ENCODE measurements at places on chromosomes 5 and 9.

DNA sequence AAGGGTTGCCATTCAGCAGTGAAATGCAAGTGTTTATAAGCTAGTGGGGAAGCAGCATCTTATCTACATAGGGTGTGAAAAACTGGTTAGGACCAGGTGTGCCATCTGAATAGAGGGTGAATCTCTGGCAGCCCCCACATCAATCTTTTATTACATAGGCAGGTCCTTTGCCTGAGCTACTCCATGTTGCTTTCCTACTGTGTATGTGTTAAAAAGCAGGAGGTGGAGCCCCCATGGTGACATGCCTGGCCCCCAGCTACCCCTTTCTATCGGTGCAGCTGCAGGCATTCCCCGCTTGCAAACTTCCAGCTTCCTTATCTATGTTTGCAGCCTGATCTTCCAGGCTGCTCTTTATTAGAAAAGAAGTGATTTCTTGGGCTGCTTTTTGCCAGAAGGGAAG, 353.5 kb downstream of the SPATA31D1 start:
- no peaks in the 10 kb centered on the region for H3K4me1 ChIP-seq
- H3K36me3 ChIP-seq, result no peaks in the 10 kb centered on the region
- no peak for DNase-seq
- no peak overlapping the region for H3K27ac ChIP-seq

GRCh38 chr5:150529555-150529954, 21.6 kb downstream of the NDST1 start:
- peaks cover 4% of the 10 kb centered on the region for H3K4me1 ChIP-seq
- H3K27me3 ChIP-seq, result no peaks in the 10 kb centered on the region
- H3K36me3 ChIP-seq, result peaks cover 34% of the 10 kb centered on the region
- DNase-seq, result no peak
- no peak overlapping the region for H3K4me3 ChIP-seq

DNA sequence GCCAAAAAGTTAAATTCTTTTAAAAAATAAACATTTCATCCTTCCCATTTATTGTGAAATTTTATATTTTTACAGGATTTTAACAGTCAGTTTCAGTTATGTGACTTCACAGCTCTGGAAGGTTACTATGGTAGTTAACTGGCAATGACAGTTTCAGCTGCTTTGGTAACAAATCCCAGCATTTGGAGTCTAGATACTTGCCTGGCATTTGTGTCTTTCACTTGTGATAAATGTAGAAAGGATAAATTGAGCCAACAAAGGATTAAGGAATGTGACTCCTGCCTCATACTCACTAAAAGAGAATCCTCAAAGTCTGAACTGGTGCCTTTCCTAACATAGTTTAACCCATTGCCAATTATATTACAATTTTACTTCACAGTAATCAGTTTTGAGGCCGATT, 315.5 kb downstream of the FER start:
- no peaks in the 10 kb centered on the region for H3K4me1 ChIP-seq
- no peak overlapping the region for H3K27ac ChIP-seq
- no peaks in the 10 kb centered on the region for H3K36me3 ChIP-seq

DNA sequence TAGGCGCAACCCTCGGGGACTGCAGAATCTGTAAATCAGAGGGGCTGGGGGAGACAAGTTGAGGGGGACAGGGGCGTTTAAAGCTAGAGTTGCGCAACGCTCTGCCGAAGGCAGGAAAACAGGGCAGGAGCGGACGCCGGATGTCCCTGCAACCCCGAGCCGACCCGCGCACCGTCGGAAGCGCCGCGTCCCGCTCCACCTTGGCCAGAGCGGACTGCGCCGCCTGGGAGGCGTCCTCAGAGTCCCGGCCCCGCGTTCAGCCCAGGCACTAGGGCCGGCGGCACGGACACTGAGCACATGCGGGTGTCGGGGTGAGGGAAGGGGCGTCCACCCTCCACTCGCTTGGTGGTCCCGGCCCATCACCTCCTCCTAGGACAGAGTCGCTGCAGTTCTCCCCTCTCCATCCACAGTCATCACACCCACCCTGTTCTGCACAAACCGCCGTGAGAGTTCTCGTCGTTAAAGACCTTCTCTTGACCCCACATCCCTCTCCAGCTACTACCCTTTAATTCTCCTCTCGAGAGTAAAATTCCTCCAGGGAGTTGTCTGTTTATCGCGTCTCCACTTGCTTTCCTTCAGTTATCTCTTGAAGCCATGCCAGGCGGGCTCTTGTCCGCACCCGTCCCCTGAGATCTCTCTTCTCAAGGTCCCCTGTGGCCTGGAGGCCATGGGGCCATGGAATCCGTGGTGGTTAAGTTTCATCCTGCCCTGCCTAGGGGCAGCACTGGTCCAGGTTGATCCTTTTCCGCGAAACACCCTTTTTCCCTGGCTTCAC, 796 bp upstream of the PDLIM7 start:
- no peaks in the 10 kb centered on the region for H3K27me3 ChIP-seq
- H3K4me1 ChIP-seq, result peaks cover 53% of the 10 kb centered on the region
- H3K36me3 ChIP-seq, result peaks cover 11% of the 10 kb centered on the region
- DNase-seq, result no peak

- no peaks in the 10 kb centered on the region for H3K4me1 ChIP-seq
- H3K4me3 ChIP-seq, result no peak overlapping the region
- no peaks in the 10 kb centered on the region for H3K36me3 ChIP-seq
- DNase-seq, result no peak
- H3K27me3 ChIP-seq, result no peaks in the 10 kb centered on the region
These were observed 30.4 kb upstream of the IER5L start for GRCh38 chr9:129208207-129209032.

DNA sequence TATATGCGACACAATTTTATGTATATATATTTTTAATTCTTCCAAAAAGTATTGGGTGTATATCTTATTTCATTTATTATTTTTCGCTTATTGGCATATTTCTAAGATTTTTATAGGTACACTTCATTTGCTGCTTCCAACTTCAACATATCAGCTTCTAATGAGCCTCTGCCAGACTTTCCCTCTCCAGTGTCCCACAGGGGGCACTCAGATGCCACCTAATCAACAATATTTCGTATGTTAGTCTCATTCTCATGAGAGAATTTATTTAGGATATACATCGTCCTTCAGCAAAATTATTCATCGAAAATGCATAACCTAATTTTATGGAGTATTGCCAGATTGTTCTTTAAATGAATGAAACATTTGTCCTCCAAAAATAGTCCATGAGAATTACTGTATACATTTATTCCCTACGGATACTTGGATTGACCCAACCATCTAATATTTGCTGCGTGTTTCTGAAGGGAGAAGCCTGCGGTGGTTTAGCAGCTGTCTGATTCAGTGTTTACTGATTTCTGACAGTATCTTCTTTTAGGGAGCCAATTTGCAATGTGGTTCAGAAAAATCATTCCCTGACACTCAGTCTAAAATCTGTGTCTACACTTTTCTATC, 100.6 kb upstream of the SELENOP start:
- peak; percentile 20 for DNase-seq
- H3K4me3 ChIP-seq, result no peak overlapping the region
- H3K27ac ChIP-seq, result no peak overlapping the region
- no peaks in the 10 kb centered on the region for H3K36me3 ChIP-seq
- peaks cover 5% of the 10 kb centered on the region for H3K27me3 ChIP-seq

DNA sequence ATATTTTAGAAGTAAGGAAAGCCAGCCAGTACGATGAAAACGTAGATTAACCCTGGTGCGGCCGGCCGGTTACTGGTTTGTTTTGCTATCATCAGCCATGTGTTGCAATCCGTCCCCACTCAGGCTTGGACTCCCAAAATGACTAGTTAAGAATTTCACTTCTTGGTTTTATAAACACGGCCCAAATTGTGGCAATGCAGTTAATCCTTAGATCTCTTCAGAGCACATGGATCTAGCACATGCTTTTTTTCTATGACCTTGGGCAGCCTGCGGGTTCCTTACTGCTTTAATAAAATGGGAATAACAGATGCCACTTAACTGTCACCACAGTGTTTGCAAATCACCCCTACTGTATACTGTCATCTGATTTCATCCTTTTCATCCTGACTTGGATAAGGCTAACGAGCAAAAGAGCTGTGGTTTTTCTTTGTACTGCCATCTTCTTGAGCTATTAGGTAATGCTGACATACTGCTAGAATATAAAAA, 1.5 kb downstream of the NDFIP1 start:
- no peaks in the 10 kb centered on the region for H3K27me3 ChIP-seq
- H3K27ac ChIP-seq, result peak overlapping the region; percentile 88
- DNase-seq, result peak; percentile 22
- peak overlapping the region; percentile 76 for H3K4me3 ChIP-seq

GRCh38 chr9:124386201-124386600, 29.0 kb downstream of the PSMB7 start:
- H3K27me3 ChIP-seq, result no peaks in the 10 kb centered on the region
- no peak for DNase-seq
- peaks cover 21% of the 10 kb centered on the region for H3K36me3 ChIP-seq
- H3K4me3 ChIP-seq, result no peak overlapping the region

- H3K4me3 ChIP-seq, result no peak overlapping the region
- peaks cover 7% of the 10 kb centered on the region for H3K27me3 ChIP-seq
- no peak overlapping the region for H3K27ac ChIP-seq
- H3K36me3 ChIP-seq, result no peaks in the 10 kb centered on the region
- no peak for DNase-seq
- no peaks in the 10 kb centered on the region for H3K4me1 ChIP-seq
These were observed 42.9 kb downstream of the LAMC3 start for GRCh38 chr9:131051592-131052517.

- no peak for DNase-seq
- H3K4me1 ChIP-seq, result no peaks in the 10 kb centered on the region
- no peaks in the 10 kb centered on the region for H3K36me3 ChIP-seq
- H3K4me3 ChIP-seq, result no peak overlapping the region
These were observed 20.0 kb upstream of the MYOT start for GRCh38 chr5:137847687-137848086.

GRCh38 chr5:56356836-56357160, 123.7 kb upstream of the ANKRD55 start:
- H3K4me1 ChIP-seq, result peaks cover 9% of the 10 kb centered on the region
- H3K4me3 ChIP-seq, result no peak overlapping the region
- H3K27me3 ChIP-seq, result no peaks in the 10 kb centered on the region
- H3K27ac ChIP-seq, result no peak overlapping the region

DNA sequence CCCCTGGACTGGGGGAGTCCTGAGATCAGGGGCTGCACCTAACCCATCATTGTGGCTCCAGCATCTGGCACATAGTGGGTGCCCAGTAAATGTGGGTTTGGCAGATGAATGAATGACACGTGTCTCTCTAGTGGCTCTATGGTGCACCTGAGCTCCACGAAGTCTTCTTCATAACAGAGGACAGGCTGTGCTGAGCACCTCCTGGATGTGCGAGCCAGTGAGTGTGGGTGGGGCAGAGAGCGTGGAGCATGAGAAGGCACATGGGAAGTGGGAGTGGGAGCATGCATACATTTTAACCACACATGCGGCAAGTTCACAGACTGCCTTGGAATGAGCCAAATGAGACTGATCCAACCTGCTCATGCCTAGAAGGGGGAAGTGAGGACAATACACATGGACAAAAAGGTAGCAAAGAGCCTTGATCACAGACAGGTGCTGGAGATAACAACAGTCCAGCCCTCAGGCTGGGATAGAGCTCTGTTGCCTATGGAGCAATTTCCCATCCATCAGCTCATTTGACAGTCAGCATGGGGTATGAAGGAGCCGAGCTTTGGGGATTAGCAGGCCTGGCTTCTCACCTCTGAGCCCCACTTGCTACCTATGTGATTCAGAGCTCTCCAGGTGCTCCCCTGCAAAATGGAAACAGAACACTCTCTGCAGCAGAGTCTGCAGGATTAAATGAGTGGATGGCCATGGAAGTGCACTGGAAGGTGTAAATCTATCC, 76.2 kb upstream of the TBC1D2 start:
- H3K4me1 ChIP-seq, result peaks cover 9% of the 10 kb centered on the region
- H3K27ac ChIP-seq, result no peak overlapping the region
- H3K36me3 ChIP-seq, result no peaks in the 10 kb centered on the region
- H3K27me3 ChIP-seq, result no peaks in the 10 kb centered on the region
- no peak overlapping the region for H3K4me3 ChIP-seq
- no peak for DNase-seq

GRCh38 chr9:35533398-35533797, 43.5 kb downstream of the RUSC2 start:
- no peaks in the 10 kb centered on the region for H3K36me3 ChIP-seq
- H3K27ac ChIP-seq, result no peak overlapping the region
- no peaks in the 10 kb centered on the region for H3K27me3 ChIP-seq
- H3K4me1 ChIP-seq, result peaks cover 9% of the 10 kb centered on the region

DNA sequence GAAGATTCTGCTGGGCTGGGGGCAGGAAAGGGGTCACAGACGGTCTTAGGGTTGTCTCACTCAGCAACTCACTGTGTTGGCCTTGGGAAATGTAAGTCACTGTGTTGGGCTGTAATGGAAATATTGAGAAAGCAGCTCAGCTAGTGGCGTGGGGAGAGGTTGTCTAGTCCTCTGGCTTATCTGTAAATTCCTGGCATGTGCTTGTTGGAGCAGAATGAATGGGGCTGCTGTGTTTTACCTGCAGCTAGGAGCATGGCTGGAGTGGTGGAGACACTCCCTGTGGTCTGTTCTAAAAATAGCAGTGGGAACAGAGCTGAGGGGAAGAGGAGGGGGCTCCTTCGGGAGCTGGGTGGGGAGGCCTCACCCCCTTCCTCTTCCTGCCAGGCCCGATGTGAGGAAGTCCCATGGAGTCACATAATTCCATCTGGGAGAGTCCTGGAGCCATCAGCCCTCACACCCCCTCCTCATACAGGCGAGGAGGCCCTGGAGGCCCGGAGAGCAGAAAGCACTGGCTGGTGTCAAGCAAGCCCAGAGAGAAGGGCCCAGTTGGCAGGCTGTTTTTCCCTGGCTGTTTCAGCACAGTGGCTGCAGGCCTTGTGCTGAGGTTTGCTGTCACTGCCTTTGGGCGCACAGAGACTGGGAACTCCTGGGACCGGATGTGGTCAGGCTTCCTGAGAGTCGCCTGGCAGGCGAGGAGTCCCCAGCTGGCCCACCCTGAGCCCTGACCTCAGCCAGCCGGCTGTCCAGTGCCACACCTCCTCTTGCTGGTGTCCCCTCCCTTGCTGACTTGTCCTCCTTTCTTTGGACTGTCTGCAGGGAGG, 84.9 kb downstream of the RGS3 start:
- peak; percentile 86 for DNase-seq
- no peak overlapping the region for H3K4me3 ChIP-seq
- peak overlapping the region; percentile 26 for H3K27ac ChIP-seq
- no peaks in the 10 kb centered on the region for H3K36me3 ChIP-seq
- peaks cover 13% of the 10 kb centered on the region for H3K4me1 ChIP-seq

- H3K36me3 ChIP-seq, result no peaks in the 10 kb centered on the region
- peaks cover 15% of the 10 kb centered on the region for H3K27me3 ChIP-seq
- H3K4me1 ChIP-seq, result peaks cover 10% of the 10 kb centered on the region
- H3K4me3 ChIP-seq, result no peak overlapping the region
- peak; percentile 15 for DNase-seq
These were observed 47.2 kb upstream of the DAB2IP start for GRCh38 chr9:121604242-121604641.

DNA sequence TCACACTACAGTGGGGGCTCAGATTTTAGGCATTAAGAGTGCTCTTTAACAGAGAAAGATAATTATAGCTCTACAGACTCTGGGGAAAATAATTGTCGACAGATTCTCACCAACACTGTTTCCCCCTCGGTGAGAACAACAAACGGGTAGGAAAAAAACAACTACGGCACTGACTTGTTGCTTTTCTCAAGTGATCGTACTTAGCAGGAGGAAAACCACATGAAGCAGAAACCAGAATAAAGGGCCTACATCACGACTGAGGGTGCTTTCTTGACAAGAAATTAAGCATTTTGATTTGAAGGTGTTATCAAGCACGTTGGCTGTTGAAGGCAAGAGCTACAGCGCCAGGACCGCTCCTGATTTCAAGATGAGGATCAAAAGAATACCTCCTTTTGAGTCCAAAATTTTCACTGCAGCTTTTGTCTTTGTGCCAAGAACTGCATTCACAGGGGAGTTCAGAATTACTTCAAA, 27.2 kb upstream of the CER1 start:
- H3K36me3 ChIP-seq, result no peaks in the 10 kb centered on the region
- no peak overlapping the region for H3K27ac ChIP-seq
- no peaks in the 10 kb centered on the region for H3K4me1 ChIP-seq
- H3K4me3 ChIP-seq, result no peak overlapping the region
